Suppressor macrophage (primary cell): ENCODE measurements at places on chromosomes 2 and 18.

- DNase-seq: no peak
Observed at GRCh38 chr18:13380691-13381070, 162.1 kb downstream of the LDLRAD4 start.

DNA sequence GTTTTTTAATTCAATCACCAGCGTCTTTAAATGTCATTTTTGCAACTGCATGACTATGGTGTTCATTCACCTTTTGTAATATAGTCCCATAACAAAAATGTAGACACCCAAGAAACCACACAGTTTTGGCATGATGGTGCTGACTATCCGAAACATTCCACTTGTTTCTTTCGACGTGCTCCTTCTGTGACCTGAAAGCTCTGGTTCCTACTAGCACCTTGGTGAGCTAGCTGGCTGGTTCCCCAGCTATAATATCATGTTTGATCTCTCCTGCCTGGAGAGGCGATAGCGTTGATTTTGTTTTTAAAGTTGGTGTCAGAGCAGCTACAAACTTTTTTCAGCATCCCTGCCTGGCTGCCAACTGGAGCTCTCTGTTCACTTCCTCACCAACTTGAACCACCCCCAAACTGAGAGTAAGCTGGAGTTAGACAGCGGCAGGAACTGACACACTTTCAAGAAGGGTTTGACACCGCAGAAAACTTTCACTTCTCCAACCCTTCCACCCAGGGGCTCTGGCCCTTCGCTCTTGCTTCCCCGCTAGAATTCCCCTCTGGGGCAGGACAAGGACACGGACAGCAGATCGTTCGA is 1.1 kb downstream of the ATAD2B start:
- DNase-seq: peak; percentile 91

DNA sequence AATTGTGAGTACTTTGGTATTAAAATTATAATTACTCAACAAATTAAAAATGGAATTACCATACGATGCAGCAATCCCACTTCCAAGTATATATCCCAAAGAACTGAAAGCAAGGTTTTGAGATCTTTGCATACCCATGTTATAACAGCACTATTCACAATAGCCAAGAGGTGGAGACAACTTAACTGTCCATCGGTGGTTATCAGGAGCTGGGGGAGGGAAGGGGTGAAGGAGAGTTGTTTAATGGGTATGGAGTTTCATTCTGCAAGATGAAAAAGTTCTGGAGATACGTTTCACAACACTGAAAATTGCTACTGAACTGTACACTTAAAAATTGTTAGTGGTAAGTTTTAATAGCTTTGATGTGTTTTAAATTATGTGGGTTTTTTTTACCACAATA is 25.7 kb downstream of the RAB10 start:
- no peak for DNase-seq

- DNase-seq: no peak
Observed at GRCh38 chr2:15844211-15844801, 96.0 kb upstream of the MYCN start.

DNA sequence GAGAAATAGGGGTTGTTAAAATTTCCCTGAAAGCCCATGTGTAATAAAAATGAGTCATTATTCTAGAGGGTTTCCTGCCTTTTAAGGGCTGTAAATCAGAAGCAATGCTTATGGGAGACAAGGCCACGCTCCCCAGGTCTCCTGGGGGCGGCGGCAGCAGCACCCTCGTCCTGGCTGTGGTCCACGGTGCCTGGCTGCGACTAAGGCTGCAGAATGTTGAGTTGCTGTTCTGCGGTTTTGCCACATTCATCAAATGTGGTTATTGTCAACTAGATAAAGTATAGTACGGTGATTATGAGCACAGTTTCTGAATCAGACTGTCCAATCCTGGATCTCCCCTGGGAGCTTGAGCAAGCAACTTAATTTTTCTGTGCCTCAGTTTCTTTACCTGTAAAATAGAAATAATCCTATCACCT is 11.9 kb upstream of the AGFG1 start:
- peak; percentile 32 for DNase-seq

- DNase-seq: no peak
Observed at GRCh38 chr2:54726940-54727339, 3.5 kb downstream of the EML6 start.

- DNase-seq: no peak
Observed at GRCh38 chr18:45733535-45733934, 9.6 kb downstream of the SLC14A1 start.

- no peak for DNase-seq
Observed at GRCh38 chr2:187316040-187316439, 132.0 kb downstream of the CALCRL start.

GRCh38 chr2:59986511-59986910 is 566.9 kb downstream of the BCL11A start:
- no peak for DNase-seq

- no peak for DNase-seq
Observed at GRCh38 chr2:31075431-31075830, 62.8 kb downstream of the GALNT14 start.

GRCh38 chr2:86234563-86235131 is 35.4 kb downstream of the MRPL35 start:
- no peak for DNase-seq

- no peak for DNase-seq
Observed at GRCh38 chr18:73288813-73289212, 421.0 kb upstream of the NETO1 start.
